PC-3 (cell line): ENCODE measurements at places on chromosomes 12 and 14. TPM values are rescaled to one million over a fixed set of nuclear protein-coding genes. Genes with fewer than 3 reads are reported as not detected.

DNA sequence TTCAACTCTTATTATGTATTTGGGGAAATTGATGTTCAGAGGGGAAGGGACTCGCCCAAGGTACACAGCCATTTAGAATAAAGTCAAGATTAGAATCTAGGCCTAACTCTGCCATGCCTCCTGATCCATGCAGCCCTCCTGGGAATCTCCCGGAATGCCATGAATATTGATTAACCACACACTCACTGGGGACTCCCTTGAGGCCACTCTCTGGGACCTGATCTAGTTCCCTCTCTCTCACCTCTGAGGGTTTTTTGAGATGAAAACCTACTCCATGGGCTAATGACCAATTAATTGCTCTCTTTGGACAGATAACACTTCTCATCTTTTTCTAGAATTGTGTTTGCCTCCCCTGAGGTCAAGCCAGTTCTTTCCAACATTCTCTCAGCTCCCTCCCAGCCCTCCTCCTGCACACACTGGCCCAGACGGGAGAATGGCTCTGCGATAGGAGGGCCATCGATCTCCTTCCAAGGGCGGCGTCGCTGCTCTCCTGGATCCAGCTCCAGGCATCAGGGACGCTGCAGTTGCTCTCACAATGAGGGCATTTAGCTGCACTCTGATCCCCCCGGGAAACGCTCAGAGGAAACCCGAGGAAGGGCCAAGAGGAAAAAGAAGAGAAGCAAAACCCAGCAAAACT is 22.6 kb downstream of the WSCD2 start:
- no peak for DNase-seq

The PMEL gene
- total RNA-seq = 0.35 and 2.0 TPM in 2 replicates

DNA sequence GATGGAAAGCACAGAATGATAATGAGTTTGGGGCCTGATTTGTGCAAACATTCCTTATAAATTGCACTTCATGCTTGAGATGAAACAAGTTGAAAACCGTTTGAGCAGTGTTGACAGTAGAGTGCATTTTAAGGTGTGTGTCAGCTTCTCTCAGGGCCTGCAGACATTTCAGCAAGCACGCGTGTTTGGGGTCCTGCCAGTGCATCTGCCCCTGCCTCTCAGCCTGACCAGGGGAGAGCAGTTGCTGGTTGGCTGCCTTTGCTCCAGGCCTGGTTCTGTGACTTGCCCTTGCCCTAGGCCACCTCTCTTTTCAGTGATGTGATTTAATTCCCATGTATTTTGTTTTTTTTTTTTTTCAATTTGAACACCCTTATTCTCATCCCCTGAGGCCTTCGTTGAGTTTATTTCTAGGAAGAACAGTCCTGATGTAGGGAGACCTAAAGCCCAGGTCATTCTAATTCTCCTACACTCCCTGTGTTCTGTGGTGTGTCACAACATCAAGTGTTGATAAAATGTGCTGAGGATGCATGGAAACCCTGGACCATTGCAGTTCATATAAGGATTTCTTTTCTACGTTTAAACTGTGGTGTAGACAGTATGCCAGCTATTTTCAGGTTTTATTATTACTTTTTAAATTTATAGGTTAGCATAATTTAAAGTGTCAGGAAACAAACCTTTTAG is 40.1 kb upstream of the AMN start:
- DNase-seq = no peak

DNA sequence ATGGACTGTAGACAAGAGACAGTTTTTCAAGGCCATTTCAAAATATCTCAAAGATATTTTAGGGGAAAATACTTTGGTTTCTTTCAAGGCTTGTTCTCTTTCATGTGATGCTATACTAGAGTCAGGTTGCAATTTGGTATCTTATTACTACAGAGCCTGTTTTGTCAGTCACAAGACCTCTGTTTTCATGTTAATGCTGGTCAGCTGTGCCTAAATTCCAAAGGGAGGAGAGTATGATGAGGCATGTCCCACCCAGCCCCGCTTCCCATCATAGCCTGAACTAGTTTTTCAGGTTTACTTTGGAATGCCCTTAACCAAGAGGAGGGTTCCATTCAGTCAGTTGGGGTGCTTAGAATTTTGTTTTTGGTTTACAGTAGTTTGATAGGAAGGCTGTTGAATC is 52.6 kb downstream of the GPHB5 start:
- peak; percentile 14 for DNase-seq

The DNM1L gene
- 29.9 and 38.7 TPM in 2 replicates for total RNA-seq

GRCh38 chr12:103996595-103996994 is 30.9 kb downstream of the TDG start:
- DNase-seq = no peak

The CKAP4 gene
- total RNA-seq = 76.3 and 99.1 TPM in 2 replicates

DNA sequence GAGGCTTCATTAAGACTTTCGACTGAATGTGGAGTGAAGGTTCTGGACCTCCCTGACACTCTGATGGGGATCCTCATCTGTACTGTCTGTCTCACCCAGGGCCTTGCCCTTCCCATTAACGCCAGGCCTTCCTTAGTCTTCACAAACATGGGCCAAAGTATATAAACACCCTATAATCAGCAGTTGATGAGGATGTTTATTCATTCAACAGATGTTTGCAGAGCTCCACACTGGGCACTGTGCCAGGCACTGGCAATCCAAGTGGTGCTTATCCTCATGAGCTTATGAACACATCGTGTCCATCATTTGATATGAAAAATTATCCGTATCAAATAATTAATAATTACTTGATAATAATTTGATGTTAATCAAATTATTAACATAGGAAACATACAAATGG is 454.4 kb downstream of the FUT8 start:
- no peak for DNase-seq

- DNase-seq = peak; percentile 73
These were observed 3.0 kb upstream of the FNTB start for GRCh38 chr14:64983439-64984310.

DNA sequence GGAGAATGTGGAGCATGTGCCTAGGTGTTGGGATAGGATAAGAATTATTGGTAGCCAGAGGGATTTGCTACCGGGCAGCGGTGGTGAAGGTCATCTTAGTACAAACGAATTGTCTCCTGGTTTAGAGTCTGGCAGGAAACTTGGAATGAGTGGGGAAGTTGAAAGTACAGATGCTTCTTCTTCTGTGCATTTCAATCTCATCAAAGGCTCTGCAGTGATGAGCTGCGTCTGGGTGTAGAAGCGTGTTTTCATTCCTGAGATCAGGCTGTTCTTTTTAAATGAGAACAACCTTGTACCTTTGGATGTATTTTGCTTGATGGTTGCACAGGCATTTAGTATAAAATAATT is 2.1 kb downstream of the WNK1 start:
- DNase-seq = no peak

DNA sequence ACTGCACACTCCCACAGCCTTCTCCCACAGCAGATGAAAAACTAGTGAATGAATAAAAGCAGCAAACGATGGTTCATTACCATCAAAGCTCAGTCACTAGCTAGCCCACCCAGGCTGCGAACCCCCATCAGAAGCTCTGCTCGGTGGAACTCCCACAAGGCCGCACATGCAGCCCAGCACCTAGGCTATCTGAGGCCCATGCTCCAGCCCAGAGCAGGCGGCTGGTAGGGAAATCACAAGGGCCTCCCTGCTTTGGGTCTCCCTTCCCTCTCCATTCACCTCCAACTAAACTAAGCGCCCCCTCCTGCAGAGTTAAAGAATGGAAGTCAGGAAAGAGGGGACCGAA is 69.0 kb downstream of the ITPK1 start:
- DNase-seq = no peak

DNA sequence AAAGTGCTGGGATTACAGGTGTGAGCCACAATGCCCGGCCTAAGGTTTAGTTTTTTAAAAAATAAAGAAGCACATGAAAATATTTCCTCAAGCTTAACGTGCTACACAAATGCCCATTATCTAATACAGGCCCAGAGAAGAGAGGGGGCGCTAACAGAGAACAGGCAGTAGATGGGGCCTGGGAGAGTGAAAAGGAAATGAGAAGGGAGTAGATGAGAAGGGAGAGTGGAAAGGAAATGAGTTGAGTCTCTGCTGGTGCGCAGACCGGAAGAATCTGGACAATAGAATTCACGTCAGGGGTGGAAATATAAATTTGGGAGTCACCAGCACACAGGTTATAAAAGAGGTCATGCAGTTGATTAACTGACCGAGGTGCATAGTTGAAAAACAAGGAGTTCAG is 10.7 kb downstream of the PXN start:
- DNase-seq = no peak

GRCh38 chr12:102169922-102170621 is 27.6 kb downstream of the PMCH start:
- peak; percentile 60 for DNase-seq

GRCh38 chr12:66555113-66555512 is 123.8 kb downstream of the GRIP1 start:
- peak; percentile 69 for DNase-seq

- DNase-seq = peak; percentile 77
These were observed 2.5 kb downstream of the SLC38A1 start for GRCh38 chr12:46266382-46266791.

GRCh38 chr12:126191031-126191891 is 1126.0 kb downstream of the AACS start:
- DNase-seq = no peak

GRCh38 chr12:44294649-44295048 is 458.8 kb downstream of the TMEM117 start:
- no peak for DNase-seq

DNA sequence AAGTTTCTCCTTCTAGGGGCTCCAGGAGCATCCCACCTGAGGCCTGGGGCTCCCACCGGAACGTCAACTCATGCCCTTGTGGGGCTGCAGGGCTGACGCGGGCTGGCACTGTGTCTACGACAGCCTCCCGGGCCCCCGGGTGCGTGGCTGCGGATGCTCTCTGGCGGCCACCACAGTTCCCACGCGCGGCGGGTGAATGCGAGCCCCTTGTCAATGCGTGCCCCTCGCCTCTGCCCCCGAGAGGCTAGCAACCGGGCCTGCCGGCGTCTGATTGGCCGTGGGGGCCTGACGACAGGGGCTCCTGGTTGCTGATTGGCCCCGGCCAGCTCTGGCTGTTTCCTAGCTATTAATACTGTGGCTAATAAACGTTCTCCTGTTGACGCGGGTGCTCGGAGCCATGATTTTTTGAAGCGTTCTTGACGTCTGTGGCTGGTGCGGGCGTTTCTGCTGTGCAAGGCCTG is 1.8 kb upstream of the MEG3 start:
- DNase-seq = no peak

DNA sequence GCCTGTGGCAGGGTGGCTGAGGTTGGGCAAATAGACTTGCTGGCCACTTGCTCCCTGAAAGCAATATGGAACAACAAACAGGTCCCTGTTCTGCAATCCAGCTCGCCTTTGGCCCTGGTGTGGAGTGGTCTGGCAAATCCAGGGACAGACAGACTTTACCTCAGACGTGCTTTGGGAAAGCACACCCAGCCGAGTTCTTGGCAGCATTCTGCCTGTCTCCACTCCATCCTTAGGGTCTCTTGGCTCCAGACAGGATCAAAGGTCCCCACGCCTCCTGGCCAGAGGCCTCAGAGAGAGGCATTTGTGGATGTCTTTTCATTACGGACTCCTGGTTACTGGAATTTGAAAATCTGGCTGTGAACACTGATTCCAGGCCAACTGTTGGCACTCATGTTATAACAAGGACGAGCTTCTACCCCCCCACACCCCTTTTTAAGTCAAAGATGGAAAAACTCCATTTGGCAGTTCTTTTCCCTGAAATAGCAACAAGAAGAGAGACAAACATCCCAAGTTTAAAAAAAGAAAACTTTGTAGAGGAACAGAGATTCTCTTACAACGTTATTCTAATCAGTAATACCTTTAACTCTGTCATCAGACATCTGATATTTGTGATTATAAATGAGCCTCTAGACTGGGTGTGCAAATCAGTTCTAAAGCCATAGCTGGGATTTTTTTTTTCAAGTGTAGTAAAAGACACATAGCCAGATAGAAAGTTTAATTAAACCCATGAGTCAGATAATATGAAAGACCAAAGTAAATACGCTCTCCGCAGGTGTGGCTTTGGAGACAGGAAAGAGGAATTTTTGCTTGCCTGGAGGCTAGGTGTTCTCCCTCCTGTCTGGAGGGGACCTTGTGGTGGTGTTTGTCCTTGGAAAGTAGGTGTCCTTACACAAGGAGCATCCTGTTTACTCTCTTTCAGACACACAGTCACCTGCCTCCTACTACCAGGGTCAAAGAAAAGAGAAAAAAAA is 60.7 kb downstream of the GALNT8 start:
- peak; percentile 49 for DNase-seq

DNA sequence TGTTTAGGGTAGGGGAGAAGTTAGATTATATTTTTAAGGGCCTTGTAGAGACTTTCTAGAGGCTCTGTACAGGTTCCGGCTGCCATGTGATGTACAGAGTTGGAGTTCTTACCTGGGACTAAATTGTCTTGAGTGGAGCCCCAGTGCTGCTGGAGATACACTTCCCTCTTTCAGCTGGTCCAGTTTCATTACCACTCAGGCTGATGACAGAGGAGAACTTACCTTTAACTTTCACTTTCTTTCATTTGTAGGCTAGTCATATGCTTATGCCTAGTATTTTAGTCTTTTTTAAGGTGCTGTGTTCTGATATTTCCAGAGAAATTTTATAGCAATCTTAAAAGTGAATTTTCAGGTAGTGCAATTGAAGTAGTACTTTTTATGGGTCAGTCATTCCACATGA is 117.3 kb downstream of the ERC1 start:
- DNase-seq = no peak

DNA sequence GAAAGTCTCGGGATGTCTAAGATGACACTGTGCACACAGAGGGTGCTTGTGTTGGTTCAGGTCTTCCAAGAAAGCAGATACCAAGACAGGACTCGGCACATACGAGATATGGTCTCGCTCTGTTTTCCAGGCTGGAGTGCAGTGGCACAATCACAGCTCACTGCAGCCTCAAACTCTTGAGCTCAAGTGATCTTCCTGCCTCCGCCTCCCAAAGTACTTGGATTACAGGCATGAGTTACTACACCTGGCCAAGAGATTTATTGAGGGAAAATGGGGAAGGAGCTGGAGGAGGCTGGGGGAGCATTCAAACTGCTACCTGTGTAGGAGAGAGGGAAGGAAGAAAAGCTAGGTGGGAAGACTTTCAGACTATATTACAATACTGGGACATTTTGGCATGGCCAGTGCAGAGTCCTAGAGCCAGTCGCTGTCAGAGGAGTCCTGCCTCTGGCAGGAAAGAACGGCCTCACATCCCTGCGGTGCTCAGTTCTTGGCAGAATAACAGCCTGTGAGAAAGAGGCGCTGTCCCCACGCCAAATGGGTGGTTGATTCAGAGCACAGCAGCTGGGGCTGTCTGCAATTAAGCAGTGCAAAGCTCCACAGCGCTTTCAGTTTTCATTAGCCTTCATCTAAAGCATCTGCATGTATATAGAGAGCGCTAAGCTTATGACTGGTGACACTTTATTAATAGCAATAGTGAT is 18.3 kb downstream of the SLC17A8 start:
- no peak for DNase-seq

DNA sequence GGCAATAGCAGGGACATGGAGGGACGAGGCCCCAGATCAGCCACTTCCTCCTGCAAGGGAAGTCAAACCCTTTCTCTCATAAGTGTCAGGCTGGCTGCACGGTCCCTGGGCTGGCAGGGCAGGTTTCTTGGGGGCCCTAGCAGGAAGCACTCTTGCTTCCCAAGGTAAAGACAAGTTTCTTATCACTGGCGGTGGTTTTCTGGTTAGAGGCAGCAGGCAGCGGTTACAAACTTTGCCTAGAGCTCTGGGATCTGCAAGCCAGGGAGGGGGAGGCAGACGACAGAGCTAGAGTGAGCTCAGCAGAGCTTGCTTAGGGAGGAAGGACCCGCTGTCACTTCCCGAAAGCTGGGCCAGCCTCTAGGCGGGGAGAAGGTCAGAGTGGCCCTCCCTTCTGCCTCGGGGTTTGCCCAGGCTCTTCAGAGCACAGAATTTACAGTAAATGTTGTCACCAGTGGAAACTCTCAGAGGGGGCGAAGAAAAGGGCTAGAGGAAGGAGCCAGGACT is 20.4 kb downstream of the BATF start:
- no peak for DNase-seq

- no peak for DNase-seq
These were observed 55.5 kb downstream of the RDH12 start for GRCh38 chr14:67757175-67757574.
